ENCODE measurements at places on chromosomes 3 and 15. TPM values are rescaled to one million over a fixed set of nuclear protein-coding genes. Genes with fewer than 3 reads are reported as not detected.

Gene MESP2
- total RNA-seq = 0.29 TPM

Gene AMIGO3
- not detected for total RNA-seq

Gene NME9
- total RNA-seq = not detected

Gene ATP13A5
- not detected for total RNA-seq

Gene FYTTD1
- total RNA-seq = 50.1 TPM

Gene TMEM266
- total RNA-seq = 0.09 TPM

- no peak for DNase-seq
Observed at GRCh38 chr3:54830658-54831057, 97.2 kb downstream of the LRTM1 start.

- no peak for DNase-seq
Observed at GRCh38 chr15:53520996-53521395, 238.5 kb downstream of the WDR72 start.

DNA sequence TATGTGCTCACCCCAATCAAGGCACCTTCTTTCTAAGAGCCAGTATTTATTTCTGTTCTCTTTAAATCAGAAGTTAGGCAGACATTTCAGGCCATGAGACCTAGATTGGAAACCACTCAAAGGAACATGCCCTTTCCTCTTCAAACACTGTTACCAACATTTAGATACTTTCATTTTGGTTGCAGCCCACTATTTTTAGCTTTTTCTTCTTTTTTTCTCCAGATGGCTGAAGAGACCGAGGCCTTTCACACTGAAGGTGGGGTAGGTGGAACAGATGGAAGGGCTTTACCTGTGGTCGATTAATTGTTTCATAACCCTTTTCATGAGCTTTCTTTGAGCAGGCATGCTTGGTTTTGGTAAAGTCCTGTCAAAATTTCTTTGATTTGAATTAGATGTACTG is 10.9 kb upstream of the LZTFL1 start:
- DNase-seq = no peak

- DNase-seq = no peak
Observed at GRCh38 chr15:38685686-38686339, 121.2 kb upstream of the RASGRP1 start.

DNA sequence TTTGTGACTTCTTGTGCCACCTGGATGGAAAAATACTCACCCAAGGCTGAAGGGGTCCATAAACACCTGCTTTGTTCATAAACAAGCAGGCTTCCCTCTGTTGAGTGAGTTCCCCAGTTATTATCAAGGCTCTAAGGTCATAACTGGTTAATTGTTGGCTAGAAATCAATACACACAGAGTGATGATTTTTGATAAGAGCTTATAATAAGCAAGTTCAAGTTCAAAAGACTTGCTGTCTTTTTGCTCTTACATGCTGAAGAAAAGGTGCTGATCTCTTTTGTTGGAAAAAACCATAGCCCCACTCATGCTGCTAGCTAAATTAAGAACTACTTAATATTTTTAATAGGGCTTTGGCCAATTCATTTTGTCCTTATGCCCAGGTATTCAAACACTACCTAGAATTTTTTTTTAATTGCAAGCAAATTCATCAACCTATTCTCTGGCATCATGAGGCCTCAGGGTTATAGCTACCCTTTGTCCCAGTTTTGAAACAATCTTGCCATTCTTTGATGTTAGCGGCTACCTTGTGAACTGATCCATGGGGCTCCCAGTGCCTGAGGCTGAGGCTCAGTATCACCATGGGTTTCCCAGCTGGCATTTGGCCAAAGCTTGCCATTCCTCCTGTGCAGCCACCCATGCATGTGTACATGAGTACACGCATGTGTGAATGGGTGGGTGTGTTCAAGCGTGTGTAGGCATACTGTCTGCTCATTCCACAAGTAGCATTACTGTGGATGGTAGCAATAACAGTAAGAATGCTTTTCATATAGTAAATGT is 127.6 kb upstream of the LPP start:
- DNase-seq = no peak

DNA sequence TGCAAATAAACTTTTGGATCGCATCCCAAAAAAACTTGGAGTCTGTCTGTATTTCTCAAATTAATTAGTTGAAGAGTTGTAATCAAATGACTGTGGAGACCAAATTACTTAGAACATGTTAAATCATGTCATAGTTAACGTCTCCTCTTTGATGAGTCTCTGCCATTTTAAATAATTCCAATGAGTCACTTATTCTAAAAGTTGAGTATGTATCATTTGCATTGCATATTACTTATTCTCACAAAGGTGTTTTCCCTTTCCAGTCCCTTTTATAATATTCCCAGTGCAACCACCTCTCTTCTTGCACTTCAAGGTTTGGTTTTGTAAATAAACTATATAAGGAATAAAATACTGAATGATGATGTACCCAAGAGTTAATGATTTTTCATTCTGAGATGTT is 36.0 kb upstream of the MBNL1 start:
- no peak for DNase-seq

GRCh38 chr15:27448234-27448633 is 477.3 kb downstream of the GABRG3 start:
- DNase-seq = no peak

GRCh38 chr3:153856932-153857331 is 264.3 kb upstream of the ARHGEF26 start:
- no peak for DNase-seq

DNA sequence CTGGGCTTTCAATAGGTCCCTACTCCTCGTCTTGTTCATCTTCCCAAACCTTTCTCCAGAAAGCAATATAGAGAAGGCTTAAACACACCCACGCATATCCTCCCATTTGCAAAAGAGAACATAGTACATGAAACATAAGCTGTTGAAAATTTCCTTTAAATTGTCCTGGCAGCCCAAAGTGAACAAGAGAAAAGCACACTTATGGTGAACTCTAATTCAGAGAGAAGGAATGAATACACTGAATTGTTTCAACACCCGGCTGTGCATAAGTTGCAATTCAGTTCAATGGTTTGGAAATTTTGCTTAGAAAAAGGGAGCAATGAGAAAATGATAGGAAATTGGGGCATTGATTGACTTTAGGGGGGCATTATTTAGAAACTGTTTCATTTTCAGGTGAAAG is 202.6 kb downstream of the TIGIT start:
- DNase-seq = no peak

DNA sequence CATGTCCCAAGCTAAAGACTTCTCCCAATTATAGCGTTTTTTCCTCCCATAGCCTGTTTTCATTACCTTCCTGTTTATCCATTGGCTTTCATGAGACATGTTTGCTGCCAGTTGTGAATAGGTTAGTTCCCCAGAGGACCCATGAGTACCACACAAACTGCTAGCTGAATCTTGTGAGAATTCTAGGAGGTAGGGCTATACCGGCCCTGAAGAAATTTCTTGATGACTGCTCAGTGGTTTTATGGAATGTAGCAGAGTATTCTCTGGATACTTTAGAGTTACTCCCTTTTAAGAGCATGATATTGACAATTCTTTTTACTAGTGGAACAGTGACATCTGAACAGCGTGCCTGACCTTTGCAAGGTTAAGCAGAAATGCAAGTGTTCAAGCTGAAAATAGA is 210.4 kb downstream of the MCTP2 start:
- DNase-seq = no peak

DNA sequence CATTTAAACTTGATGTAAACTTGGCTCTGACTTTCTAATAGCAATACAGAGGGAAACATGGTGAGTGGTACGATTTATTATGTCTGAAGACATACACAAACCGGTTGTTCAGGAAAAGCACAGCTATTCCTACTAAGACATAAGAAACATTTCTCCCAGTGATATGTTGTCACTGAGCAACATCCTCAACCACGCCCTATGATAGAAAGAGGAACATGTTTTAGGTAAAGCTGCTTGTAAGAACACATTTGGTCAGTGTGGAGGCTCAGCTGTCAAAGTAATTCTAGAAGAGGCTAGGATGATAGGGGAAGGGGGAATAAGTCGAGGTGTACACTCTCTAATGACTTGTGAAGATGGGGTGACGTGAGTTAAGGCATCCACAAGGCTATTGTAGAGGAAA is 42.7 kb upstream of the B3GNT5 start:
- DNase-seq = no peak

DNA sequence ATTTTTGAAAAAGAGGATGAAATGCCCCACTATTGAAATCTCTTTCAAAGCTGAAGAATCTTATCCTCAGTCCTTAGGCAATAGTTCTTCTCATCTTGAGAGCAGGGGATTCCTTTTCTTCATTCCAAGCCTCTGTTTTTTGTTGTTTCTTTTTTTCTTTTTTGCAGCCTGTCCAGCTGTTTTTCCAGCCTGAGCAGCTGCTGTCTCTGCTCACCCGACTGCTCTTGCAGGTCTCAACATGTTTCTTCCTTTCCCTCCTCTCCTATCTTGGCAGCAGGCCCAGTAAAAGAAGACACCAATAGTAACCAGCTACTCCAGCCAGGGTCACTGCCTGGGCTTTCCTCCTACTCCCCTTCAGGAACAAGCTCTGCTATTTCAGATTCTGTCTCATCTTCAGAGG is 23.8 kb downstream of the MEX3B start:
- DNase-seq = no peak

DNA sequence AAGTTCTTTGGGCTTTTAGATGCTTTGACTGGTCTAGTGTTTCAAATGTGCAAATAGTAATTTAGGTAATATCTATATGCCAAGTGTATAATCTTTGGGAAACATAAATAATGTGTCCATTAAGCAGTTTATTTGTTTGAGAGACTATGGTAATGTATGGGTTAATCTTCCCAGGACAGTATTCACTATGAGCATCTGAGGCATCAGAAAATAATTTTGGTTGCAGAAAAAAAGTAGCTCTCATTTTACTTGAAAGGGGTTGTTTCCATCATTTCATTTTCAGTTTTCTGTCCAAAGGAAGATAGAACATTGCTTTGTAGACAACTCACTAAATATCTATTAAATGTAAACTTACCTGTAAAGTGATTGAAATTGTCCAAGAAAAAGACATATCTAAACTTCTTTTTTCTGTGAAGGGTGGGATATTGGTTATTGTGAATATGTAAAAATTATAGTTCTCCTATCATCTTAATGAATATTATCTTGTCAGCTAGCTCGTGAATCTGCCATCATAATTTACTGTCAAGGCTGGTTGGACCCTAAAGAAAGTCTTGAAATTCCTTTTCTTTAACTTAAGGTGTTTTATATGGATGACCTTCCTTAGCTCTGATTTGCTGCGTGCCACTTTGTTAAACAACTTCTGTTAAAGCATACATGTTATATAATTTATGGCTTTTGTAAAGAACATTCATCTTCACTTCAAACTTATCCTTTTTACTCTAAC is 108.8 kb downstream of the EPHA3 start:
- DNase-seq = no peak

DNA sequence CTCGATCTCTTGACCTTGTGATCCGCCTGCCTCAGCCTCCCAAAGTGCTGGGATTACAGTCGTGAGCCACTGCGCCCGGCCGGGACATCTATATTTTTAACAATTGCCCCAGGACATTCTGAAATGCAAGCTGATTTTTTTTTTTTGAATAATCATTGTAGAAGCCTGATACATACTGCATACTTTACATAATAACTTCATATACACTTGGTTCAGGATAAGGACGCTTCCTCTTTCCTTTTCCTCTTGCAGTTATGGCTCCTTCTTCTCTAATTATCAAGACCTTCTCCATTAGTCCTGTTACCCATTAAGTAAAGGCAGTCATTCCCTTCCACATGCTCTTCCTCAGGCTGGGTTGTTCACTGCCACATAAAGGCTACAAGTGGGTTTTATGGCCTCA is 58.3 kb downstream of the SLCO3A1 start:
- DNase-seq = no peak

DNA sequence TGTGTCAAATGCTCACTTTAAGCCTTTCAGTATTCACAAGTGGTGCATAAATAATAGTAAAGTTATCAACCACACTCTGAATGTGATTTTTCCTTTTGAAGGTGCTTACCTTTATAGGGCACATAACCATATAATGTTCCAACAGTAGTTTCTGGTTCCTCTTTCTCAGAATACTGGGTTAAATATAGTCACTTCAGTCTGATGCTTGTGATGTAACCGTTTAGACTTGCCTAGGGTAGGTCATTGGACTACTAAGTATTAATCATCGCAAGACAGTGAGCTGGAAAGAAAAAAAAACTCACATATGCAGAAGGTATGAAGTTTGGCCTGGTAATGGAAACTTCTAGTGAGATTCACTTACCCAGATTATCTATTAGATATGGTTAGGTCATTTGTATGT is 1.9 kb downstream of the KBTBD8 start:
- no peak for DNase-seq

- DNase-seq = no peak
Observed at GRCh38 chr3:150830094-150830681, 67.2 kb upstream of the SIAH2 start.

- no peak for DNase-seq
Observed at GRCh38 chr15:80619680-80620079, 75.4 kb upstream of the ABHD17C start.

DNA sequence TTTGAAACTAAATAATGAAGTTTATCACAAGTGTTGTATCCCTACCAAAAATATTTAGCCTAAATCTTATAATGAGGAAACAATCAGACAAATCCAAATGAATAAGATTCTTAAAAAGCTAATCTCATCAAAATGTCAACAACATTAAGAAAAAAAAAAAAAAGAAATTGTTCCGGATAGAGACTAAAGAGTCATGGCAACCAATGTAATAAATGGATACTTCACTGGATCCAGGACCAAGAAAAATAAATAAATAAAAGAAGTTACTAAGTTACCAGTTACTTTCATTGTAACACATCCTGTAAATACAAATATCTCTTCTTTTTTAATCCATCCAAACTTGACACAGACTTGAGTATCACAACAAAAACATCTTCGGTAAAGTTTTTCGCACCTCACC is 607 bp downstream of the MRPL47 start:
- no peak for DNase-seq

All from right cardiac atrium (tissue), 5 donors.